Effector CD8-positive, alpha-beta T cell (primary cell): ENCODE measurements at places on chromosomes 2 and 18.

DNA sequence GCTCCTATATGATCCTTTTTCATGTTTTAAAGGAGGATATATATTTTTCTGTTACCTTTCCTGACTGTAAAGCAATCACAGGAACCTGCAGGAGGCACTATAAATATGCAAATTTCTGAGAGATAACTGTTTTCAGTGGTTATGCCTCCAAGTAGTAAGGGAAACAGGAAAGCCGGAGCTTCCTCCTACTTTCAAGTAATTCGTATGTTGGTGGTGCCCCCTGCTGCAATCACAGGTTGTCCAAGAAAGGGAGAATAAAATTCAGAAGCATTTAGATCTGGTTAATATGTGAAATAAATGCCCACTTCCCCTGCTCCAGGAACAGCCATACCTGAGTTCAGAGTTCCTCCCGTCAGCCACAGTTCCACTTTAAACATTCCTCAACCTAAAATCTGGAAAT lies 12.0 kb upstream of the BCL11A start:
- DNase-seq = no peak

DNA sequence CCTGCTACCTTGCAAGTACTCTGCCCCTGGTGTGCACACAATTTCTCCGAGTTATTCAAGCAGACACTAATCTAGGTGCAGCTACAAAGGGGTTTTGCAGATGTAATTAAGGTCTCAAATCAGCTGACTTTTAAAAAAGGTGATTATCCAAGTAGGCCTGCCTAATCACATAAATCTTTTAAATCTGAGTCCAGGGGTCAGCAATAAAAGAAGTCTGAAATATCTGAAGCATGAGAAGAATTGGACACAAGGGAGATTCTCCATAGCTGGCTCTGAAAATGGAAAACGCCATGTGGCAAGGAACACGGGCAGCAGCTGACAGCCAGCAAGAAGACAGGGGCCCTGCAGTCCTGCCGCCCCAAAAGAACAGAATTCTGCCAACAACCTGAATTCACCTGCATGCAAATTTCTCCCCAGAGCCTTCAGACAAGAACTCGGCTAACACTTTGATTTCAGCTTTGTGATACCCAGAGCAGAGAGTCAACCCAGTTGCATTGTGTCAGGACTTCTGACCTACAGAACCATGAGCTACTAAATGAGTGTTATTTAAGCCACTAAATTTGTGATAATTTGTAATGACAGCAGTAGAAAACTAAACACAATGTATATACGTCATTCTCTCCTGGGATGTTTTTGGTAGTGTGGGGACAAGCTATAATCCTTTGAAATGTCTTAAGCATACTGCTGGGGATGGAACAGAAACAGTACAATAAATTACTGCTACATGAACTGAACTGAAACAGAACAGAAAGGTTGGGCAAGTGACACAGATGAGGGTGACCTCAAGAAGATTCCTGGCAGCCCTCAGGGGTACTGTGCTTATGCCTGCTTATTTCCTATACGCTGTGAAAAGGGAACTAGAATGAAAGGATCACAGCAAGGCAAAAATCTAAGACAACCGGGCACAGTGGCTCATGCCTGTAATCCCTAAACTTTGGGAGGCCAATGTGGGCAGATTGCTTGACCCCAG lies 3.2 kb downstream of the INO80C start:
- DNase-seq = no peak

GRCh38 chr2:220394433-220394832 lies 767.0 kb downstream of the SLC4A3 start:
- DNase-seq = no peak

GRCh38 chr2:203238292-203238703 lies 520 bp upstream of the CYP20A1 start:
- no peak for DNase-seq

DNA sequence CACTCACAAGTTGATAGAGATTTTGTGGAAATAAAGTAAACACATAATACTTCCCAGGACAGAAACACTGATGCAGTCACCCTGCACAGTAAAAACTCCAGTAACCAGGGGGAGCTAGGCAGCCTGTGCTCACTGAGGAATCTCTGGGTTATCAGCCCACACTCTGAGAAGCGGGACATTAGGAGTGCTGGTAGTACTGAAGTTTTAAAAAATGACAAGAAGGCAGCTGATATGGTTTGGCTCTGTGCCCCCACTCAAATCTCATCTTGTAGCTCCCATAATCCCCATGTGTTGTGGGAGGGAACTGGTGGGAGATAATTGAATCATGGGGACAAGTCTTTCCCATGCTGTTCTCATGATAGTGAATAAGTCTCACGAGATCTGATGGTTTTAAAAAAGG lies 31.4 kb downstream of the KCTD1 start:
- no peak for DNase-seq

GRCh38 chr2:27728081-27728858 lies 43.2 kb upstream of the MRPL33 start:
- DNase-seq = no peak

- DNase-seq = no peak
Measured at GRCh38 chr2:176280867-176281658, 11.8 kb downstream of the MTX2 start.

DNA sequence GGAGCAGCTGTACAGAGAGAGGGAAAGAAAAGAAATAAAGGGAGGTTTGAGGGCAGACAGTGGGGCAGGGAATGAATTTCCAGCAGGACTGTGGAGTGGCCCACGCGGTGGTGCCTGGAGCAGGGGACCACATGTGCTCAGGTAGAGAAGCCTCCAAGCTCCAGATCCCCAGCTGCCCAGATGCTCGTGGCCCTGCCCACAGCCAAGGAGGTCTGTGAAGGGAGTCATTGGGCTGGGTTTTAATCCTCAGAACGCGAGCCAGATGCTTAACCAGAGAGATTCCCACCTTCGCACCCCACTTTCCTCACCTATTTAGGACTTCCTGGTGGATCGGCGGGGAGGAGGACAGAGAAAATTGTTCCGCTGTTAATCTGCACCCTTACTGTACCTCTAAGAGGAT lies 369.4 kb downstream of the PARD3B start:
- no peak for DNase-seq
